ENCODE measurements at places on chromosomes 7 and 10.

GRCh38 chr7:114977277-114977676 lies 55.4 kb downstream of the MDFIC start:
- DNase-seq = no peak

- no peak for DNase-seq
Observed at GRCh38 chr10:120978589-120979252, 127.6 kb downstream of the WDR11 start.

DNA sequence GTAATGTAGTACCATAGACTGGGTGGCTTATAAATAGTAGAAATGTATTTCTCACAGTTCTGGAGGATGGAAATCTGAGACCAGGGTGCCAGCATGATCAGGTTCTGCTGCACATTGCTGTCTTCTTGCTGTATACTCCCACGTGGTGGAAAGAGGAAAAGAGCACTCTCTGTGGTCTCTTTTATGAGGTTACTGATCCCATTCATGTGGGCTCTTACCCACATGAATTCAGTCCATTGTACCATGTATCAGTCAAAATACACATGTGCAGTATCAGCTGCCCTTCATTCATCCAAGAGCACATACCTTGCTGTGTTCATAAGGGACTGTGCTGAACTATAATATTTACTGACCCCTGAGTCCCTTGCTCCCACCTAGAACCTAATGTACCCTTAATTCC lies 17.1 kb downstream of the PNLIPRP2 start:
- DNase-seq = no peak

GRCh38 chr7:33237036-33237435 lies 107.7 kb downstream of the BBS9 start:
- no peak for DNase-seq

- no peak for DNase-seq
Observed at GRCh38 chr7:30437823-30438574, 40.6 kb downstream of the NOD1 start.

DNA sequence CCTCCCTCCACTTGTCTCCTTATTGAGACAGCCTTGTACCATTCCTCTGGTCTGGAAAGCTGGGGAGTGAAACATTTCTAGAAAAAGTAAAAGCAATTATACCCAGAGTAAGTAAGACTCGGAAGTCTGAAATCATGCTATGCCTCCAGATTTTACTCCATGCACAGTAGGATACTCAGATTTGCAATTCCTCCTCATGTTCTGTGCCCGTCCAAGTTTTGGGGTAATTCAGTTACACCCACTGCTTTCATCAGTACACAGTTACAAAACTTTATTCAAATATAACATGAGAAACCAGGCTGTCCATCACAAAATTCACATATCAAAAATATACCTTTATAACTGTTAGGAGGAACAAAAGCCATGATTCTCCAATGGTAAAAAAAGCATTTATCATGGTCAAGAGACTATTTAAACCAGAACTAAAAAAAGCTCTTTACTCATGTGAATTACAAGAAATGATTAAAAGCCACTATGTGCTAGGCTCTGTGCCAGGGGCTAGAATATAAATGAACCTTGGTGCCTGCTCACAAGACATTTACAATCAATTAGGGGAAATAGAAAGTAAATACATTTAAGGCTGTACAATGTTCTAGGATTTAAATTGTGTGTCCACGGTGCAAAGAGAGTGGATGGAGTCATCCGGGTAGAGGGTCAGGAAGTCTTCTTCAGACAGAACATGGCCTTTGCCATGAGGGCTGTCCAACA lies 320.2 kb downstream of the ELMO1 start:
- DNase-seq = no peak

DNA sequence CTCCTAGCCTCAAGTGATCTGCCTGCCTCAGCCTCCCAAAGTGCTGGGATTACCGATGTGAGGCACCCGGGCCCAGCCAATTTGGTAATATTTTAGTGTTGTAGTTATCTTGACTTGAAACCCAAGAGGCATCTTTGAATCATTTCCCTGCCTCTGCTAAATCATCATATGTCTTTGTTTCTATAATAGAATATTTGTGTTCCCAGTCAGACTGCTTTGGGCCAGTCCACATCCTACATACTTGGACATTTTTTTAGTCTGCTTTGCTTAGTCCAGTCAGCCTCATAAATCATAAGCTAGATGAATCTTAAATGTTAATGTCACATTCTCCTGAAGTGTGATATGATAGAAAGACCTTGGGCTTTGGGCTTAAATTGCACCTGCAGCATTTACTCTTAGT lies 5.9 kb downstream of the STAM start:
- DNase-seq = no peak

- DNase-seq = no peak
Observed at GRCh38 chr10:103691723-103692435, 163.5 kb downstream of the SH3PXD2A start.

DNA sequence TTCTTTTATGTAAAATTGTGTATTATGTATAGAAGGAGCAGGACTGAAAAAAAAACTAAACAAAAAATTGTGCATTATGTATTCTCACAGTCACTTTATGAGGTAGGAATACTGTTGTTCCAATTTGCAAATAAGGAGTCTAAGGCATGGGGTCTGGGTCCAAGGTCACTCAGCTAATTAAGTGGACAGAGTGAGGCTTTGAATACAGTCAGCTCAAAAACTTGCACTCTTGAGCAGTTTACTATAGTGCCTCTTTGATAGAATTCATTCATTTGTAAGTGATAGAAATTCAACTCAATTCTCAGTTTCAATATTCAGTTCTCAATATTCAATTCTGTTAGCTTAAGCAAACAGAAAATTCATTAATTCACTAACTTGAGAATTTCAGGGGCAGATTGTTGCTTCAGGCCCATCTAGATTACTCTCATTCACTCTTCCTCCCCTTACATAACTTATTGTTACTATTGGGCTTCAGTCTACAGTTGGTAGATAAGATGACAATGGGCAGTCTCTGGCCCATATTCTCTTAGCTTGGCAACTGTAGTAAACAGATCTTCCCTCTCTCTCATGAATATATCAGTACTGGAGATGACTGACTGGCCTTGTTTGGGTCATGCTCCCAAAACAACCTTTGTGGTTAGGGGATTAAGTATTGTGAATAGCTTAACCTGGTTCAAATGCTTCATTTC lies 86.6 kb downstream of the BTAF1 start:
- DNase-seq = no peak

- DNase-seq = no peak
Observed at GRCh38 chr10:50510517-50511473, 113.0 kb downstream of the SGMS1 start.

- DNase-seq = no peak
Observed at GRCh38 chr7:50142425-50143017, 49.5 kb upstream of the ZPBP start.

DNA sequence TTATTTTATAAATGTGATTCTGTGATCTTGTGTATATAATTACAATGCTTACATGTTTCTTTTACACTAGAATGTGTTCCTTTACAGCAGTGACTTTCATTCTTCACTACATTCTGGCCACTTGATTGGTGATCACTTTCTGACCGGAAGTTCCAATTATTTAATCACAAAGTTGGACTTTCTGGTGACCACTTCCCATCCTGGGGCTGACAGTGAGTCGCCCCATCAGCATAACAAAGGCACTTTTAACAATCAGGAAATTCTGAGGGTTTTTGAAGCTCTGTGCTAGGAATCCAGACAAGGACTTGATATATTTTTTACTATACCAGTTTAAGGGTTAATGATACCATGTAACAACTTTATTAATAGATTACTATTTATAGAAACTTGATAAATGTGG lies 282.3 kb upstream of the KAT6B start:
- DNase-seq = no peak
